ENCODE measurements at places on chromosomes 12 and 14. TPM values are rescaled to one million over a fixed set of nuclear protein-coding genes. Genes with fewer than 3 reads are reported as not detected.

- no peak for DNase-seq
Measured at GRCh38 chr12:51118706-51119105, 35.3 kb upstream of the CSRNP2 start.

The ANG gene
- 10.9 TPM for polyA plus RNA-seq

The DRAM1 gene
- polyA plus RNA-seq = 24.2 TPM

GRCh38 chr12:119634743-119635142 lies 33.2 kb upstream of the PRKAB1 start:
- no peak for DNase-seq

GRCh38 chr12:108315486-108316105 lies 23.5 kb downstream of the CMKLR1 start:
- no peak for DNase-seq
